Natural killer cell (primary cell): ENCODE measurements at places on chromosomes 7 and 10.
A peak's percentile ranks its signal among the peaks of the same experiment; 100 is the strongest.

GRCh38 chr10:71625445-71626175 lies 94.0 kb downstream of the C10orf105 start:
- DNase-seq: no peak
- H3K27me3 ChIP-seq: no peaks in the 10 kb centered on the region
- no peak overlapping the region for H3K27ac ChIP-seq

DNA sequence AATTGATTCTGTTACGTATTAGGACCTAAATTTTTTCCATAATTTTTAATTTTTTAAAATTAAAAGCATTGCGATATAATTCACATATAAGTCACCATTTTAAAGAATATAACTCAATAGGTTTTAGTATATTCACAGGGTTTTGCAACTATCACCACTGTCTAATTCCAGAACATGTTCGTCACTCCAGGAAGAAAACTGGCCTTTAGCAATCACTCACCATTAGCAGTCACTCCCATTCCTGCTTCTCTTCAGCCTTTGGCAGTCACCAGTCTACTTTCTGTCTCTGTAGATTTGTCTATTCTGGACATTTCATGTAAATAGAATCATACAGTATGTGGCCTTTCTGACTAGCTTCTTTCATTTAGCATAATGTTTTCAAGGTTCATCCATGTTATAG lies 176.5 kb downstream of the EXOC4 start:
- no peaks in the 10 kb centered on the region for H3K4me1 ChIP-seq
- H3K4me3 ChIP-seq: no peak overlapping the region
- H3K27me3 ChIP-seq: no peaks in the 10 kb centered on the region
- H3K27ac ChIP-seq: no peak overlapping the region
- no peak for DNase-seq
- H3K36me3 ChIP-seq: no peaks in the 10 kb centered on the region

GRCh38 chr7:157567666-157568065 lies 230.9 kb downstream of the DNAJB6 start:
- H3K4me1 ChIP-seq: peaks cover 22% of the 10 kb centered on the region
- DNase-seq: no peak
- H3K27me3 ChIP-seq: peaks cover 5% of the 10 kb centered on the region
- H3K36me3 ChIP-seq: no peaks in the 10 kb centered on the region
- no peak overlapping the region for H3K27ac ChIP-seq

DNA sequence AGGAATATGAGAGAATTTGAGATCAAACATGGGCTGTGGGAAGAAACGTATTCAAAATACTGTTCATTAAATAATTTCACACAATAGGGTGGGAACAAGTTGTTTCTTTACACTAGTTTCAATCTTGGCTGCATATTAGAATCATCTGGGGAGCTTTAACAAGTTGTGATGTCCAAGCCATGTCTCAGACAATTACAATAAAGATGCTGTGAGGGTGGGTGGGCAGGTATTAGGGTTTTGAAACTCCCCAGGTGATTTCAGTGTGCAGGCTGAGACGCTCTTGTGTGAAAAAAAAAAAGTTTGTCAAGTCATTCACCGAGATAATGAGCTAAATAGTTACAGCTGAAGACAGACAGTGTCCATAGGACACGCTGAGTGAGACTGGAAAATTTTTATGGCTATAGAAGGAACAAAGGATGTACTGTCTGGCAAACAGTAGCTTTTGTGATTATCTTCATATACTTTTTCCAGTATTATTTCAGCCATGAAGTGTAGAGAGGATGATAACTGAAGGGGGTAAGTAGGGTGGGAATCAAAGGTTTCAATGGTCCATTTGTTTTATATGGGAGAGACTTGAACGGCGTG lies 12.6 kb upstream of the LAMB4 start:
- H3K27ac ChIP-seq: no peak overlapping the region
- no peaks in the 10 kb centered on the region for H3K36me3 ChIP-seq
- DNase-seq: no peak
- H3K27me3 ChIP-seq: no peaks in the 10 kb centered on the region
- H3K4me1 ChIP-seq: peaks cover 4% of the 10 kb centered on the region
- no peak overlapping the region for H3K4me3 ChIP-seq

DNA sequence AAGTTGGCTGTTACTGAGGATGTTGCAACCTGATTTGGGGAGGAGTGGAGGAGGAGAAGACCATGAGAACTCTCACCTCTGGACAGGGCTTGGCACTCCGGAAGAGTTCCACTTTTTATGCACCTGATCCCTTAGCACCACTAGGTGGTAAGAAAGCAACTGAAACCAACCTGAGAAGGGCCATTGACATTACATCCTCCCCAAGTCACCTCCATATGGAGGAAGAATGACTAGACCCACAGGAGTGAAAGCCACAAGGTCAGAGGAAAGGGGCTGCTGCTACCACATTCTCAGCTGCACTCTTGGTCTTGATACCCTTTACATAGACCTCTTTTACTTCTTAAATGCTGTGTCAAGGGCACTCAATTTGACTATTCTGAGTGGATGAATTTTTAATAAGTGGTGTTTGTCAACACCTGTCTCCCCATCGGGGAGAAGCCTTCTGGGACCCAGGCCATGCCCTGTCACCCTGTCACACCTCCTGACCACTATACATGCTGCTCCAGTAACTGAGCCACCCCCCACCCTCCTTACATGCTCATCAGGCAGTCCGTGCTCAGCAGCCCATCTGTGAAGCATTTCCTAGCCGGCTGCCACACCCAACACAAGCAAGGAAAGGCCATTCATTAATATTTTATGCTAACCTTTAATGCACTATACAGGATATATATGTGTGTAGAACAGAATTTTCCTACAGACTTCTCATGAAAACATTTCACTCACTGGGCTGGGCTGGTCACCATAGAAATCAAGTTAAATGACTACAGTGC lies 362.9 kb downstream of the GFRA1 start:
- no peak overlapping the region for H3K27ac ChIP-seq
- no peaks in the 10 kb centered on the region for H3K4me1 ChIP-seq
- H3K27me3 ChIP-seq: no peaks in the 10 kb centered on the region
- H3K4me3 ChIP-seq: no peak overlapping the region
- DNase-seq: no peak

GRCh38 chr10:17061418-17061817 lies 68.2 kb downstream of the CUBN start:
- no peaks in the 10 kb centered on the region for H3K36me3 ChIP-seq
- DNase-seq: no peak
- H3K27ac ChIP-seq: no peak overlapping the region
- no peaks in the 10 kb centered on the region for H3K27me3 ChIP-seq

- peaks cover 6% of the 10 kb centered on the region for H3K4me1 ChIP-seq
- no peak for DNase-seq
- H3K36me3 ChIP-seq: no peaks in the 10 kb centered on the region
- H3K4me3 ChIP-seq: no peak overlapping the region
Observed at GRCh38 chr7:114934713-114935112, 12.8 kb downstream of the MDFIC start.

DNA sequence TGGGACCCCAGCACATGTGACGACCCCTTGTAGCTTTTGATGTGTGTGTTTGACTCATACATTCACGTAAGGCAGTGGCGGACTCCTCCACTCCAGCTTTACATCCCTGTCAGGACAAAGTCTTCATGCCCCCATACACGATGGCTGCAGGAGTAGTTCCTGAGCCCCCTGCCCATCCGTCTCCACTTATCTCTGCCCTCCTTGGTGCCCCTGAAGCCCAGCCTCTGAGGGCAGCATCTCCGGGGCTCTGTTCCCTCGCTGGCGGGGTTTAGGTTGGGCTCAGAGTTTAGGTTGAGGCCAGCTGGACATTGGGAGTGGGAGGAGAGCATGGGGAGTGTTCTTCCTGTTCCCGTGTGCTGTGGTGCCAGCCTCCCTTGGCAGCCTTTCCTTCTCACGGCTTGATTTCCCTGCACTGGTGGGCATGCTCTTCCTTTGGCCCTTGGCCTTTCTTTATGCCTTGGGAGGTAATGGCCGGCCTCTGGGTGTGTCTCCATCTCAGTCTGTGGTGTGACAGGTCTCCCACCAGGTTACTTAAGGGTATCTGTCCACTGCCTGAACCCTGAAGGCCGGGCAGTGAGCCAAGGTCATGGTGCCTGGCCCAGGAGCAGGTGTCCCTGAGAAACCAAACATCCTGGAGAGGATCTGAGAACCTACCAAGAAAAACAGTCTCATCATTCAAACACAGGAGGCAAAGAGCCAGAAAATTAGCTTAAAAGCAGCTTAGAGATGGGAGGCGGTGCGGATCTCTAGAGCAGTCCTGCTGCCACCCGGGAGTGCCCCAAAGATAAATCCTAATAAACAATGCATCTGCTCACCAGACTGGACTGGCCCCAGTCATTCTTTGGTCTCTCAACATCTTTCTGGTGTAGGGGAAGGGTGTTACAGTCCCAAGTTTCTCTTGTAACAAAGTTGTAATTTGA lies 85.5 kb downstream of the GLRX3 start:
- no peaks in the 10 kb centered on the region for H3K36me3 ChIP-seq
- no peak overlapping the region for H3K4me3 ChIP-seq
- H3K27me3 ChIP-seq: no peaks in the 10 kb centered on the region
- no peaks in the 10 kb centered on the region for H3K4me1 ChIP-seq
- no peak for DNase-seq
- no peak overlapping the region for H3K27ac ChIP-seq

GRCh38 chr10:26052326-26052725 lies 118.3 kb downstream of the MYO3A start:
- H3K27me3 ChIP-seq: no peaks in the 10 kb centered on the region
- H3K4me1 ChIP-seq: no peaks in the 10 kb centered on the region
- DNase-seq: no peak
- no peak overlapping the region for H3K27ac ChIP-seq
- no peak overlapping the region for H3K4me3 ChIP-seq
- no peaks in the 10 kb centered on the region for H3K36me3 ChIP-seq

- no peaks in the 10 kb centered on the region for H3K4me1 ChIP-seq
- DNase-seq: no peak
- no peaks in the 10 kb centered on the region for H3K27me3 ChIP-seq
- H3K36me3 ChIP-seq: no peaks in the 10 kb centered on the region
- H3K4me3 ChIP-seq: no peak overlapping the region
- no peak overlapping the region for H3K27ac ChIP-seq
Observed at GRCh38 chr10:32618482-32618881, 172.5 kb downstream of the CCDC7 start.

- no peaks in the 10 kb centered on the region for H3K4me1 ChIP-seq
- no peak overlapping the region for H3K27ac ChIP-seq
- H3K36me3 ChIP-seq: no peaks in the 10 kb centered on the region
- no peak overlapping the region for H3K4me3 ChIP-seq
Observed at GRCh38 chr7:88311675-88312036, 5.0 kb upstream of the STEAP4 start.

- no peak for DNase-seq
- no peaks in the 10 kb centered on the region for H3K27me3 ChIP-seq
- no peak overlapping the region for H3K4me3 ChIP-seq
- no peak overlapping the region for H3K27ac ChIP-seq
- no peaks in the 10 kb centered on the region for H3K4me1 ChIP-seq
Observed at GRCh38 chr7:28290496-28290895, 109.9 kb upstream of the JAZF1 start.

DNA sequence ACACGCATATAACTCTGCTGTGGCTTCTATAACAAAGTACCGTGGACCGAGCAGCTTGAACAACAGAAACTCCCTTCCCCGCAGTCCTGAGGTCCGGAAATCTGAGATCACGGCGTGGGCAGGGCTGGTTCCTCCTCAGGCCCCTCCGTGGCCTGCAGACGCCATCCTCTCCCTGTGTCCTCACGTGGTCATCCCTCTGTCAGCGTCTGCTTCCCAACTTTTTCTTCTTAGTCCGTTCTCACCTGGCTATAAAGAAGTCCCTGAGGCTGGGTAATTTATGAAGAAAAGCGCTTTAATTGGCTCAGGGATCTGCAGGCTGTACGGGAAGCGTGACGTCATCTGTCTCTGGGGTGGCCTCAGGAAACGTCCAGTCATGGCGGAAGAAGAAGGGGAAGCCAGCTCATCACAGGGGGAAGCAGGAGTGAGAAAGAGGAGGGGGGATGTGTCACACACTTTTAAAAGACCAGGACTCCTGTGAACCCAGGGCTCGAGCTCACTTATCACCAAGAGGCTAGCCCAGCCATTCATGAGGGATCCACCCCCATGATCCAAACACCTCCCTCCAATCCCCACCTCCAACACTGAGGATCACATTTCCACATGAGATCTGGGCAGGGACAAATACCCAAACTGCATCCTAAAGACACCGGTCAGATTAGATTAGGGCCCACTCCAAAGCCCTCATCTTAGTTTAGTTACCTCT lies 91.2 kb upstream of the INSIG1 start:
- peak overlapping the region; percentile 37 for H3K4me3 ChIP-seq
- no peaks in the 10 kb centered on the region for H3K27me3 ChIP-seq
- peak; percentile 58 for DNase-seq
- H3K4me1 ChIP-seq: peaks cover 25% of the 10 kb centered on the region
- H3K27ac ChIP-seq: peak overlapping the region; percentile 93

GRCh38 chr7:19362099-19362498 lies 216.9 kb upstream of the FERD3L start:
- H3K36me3 ChIP-seq: no peaks in the 10 kb centered on the region
- DNase-seq: no peak
- H3K4me1 ChIP-seq: no peaks in the 10 kb centered on the region
- no peak overlapping the region for H3K4me3 ChIP-seq

DNA sequence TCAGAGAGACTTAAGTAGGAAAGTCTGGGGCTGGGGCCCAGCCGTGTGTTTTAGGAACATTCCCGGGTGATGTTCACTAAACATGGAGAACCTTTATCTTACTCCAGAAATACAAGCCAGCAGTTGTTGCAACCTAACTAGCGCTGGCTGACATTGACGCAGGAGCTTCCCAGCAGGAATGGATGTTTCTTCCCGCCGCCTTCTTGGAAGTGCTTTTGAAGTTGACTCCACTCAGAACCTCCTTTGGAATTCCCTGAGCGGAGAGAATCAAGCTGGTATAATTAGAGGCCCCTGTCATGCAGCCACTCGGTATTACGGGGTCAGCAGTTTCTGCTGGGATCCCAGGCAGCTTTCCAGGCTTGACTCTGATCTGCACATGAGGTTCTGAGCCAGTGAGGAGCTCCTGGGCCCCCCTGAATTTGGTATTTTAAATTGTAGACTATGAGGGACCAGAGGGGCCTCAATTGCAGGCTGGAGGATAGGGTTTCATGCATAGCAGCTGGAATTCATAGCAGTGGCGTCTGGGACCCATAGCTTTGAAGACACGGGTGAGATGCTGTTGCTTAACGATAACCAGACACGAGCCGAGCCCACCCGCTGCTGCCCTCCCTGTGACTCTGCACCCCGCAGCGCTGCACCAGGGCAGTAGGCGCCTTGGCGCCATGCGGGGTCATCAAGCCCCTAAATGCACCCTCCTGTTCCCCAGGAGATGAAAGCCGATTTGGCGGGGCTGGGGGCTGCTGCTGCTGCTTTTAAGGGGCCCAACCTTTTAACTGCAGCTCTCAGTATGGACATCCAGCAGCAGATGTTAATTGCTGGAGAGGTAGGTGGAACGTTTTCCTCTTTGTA lies 61.8 kb downstream of the EEPD1 start:
- DNase-seq: no peak
- H3K4me1 ChIP-seq: no peaks in the 10 kb centered on the region
- no peaks in the 10 kb centered on the region for H3K36me3 ChIP-seq
- H3K4me3 ChIP-seq: no peak overlapping the region
- H3K27me3 ChIP-seq: no peaks in the 10 kb centered on the region
